Trophoblast cell (in vitro differentiated cells and primary cell): ENCODE measurements at places on chromosomes 4 and X.
A peak's percentile ranks its signal among the peaks of the same experiment; 100 is the strongest.

- no peak for DNase-seq
Observed at GRCh38 chrX:42695800-42696358, 82.1 kb downstream of the PPP1R2C start.

GRCh38 chrX:97806238-97806637 is 922.5 kb downstream of the RPA4 start:
- no peak for DNase-seq

- no peak for DNase-seq
Observed at GRCh38 chrX:101550751-101551379, 518 bp downstream of the ARMCX1 start.

GRCh38 chr4:48093991-48094416 is 40.0 kb downstream of the TXK start:
- DNase-seq, result no peak

DNA sequence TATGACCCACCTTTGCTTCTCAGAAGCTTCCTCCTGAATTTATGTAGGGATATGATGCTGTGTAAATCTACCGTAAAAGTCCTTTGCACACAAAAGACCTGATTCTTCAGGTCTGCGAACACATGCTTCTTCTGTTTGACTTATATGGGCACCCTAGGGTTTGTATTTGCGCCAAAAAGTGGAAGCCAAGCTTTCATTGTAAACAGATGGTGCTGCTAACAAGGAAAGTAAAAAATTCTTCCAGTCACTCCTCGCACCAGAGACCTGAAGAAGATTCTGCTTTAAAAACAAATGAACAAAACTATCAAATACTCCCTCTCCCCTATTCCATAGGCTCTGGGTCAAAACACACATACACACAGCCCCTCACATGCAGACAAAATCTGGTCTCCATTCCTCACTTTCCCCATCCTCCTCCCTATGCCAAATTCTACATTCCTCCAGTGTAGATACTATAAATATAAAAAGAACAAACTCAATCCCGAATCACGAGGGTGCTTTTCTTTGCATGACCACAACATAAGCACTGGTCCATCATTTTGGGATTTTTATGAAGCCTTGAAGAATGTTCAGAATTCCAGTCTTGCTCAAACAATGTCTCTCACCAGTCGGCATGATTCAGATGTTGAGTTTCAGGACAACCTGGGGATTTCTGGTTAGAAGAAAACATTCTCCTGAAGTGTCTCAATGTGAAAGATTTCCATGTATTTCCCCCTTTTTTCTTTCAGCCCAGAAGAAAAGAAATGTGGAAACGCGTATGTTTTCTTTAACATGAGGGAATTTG is 125.1 kb downstream of the PALLD start:
- DNase-seq, result peak; percentile 58
